ENCODE measurements at places on chromosomes 1 and 21.

GRCh38 chr1:114550336-114550735 is 31.1 kb downstream of the BCAS2 start:
- no peak for DNase-seq

DNA sequence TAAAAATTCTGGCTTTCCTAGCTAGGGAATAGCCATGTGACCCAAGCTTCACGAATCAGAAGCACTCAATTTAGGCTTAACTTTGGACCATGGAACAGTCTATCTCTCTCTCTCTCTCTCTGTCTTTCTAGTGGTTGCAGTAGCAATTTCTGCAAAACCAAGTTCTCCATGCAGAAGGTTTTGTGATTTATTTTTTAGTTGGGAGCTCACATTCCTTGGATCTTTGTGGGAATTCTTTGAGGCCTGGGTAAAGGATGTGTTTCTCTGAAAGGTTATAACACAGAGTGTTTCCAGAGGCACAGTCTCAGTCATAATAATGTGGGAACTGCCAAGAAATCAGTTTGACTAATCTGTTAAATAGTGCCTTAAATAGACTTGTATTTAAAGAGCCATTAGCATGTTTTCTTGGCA is 112.3 kb upstream of the COL11A1 start:
- no peak for DNase-seq

DNA sequence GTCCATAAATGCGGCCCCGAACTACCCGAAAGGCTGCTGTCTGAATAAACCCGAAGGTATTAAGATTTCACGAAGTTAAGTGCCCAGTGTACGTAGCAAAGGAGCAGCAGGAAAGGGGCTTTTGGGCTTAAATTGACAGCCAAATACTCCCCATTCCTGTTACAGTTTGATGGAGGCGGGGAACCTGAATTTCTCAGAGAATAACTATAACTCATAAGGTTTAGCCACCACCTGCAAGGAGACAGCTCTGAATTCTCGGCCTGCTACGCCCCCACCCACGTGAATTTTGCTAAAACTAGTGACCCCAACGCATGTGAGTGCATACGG is 5.2 kb downstream of the GFI1 start:
- DNase-seq = no peak

DNA sequence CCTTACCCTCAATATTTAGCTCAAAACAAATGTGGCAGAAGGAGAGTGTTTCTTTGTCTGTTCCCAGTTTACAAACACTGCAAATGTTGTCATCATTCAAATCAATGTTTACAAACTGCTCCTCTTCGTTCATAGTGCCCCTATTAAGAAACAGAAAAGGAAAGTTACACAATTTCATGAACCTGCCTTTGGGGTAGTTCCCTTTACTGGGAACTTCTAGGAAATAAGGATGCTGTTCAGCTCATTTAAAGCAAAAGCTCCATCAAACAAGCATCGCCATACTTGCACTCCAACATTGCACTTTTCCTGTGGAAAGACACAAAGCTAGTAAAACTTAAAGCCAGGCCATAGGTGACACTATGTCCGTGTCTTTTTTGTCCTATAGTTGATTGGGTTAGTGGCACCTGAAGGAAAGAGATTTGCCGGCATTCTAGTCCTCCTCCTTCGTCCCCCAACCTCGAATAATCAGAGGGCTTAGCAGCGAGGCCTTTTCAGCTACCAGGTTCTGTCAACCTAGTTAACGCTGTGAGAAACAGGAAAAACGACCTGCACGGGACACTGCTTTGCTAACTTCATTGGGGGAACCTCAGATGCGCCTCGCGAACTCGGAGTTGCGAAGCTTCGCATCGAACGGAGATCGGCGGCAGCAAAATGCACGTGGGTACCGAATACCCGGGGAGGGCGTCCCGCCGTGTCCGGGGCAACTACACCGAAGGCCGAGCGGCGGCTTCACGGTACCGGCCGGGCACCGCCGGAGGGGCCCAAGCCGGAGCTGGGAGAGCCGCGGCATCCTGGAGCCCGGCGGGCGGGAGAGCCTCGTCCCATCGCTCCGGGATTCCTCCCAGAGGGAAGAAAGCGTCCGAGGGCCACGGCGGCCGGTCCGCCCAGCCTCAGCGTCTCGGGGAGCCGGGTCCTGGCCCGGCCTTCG is 706 bp downstream of the C21orf91 start:
- peak; percentile 79 for DNase-seq

GRCh38 chr1:192682335-192682734 is 46.4 kb downstream of the RGS13 start:
- DNase-seq = no peak
